ENCODE measurements at places on chromosomes 4 and X.
A peak's percentile ranks its signal among the peaks of the same experiment; 100 is the strongest.

DNA sequence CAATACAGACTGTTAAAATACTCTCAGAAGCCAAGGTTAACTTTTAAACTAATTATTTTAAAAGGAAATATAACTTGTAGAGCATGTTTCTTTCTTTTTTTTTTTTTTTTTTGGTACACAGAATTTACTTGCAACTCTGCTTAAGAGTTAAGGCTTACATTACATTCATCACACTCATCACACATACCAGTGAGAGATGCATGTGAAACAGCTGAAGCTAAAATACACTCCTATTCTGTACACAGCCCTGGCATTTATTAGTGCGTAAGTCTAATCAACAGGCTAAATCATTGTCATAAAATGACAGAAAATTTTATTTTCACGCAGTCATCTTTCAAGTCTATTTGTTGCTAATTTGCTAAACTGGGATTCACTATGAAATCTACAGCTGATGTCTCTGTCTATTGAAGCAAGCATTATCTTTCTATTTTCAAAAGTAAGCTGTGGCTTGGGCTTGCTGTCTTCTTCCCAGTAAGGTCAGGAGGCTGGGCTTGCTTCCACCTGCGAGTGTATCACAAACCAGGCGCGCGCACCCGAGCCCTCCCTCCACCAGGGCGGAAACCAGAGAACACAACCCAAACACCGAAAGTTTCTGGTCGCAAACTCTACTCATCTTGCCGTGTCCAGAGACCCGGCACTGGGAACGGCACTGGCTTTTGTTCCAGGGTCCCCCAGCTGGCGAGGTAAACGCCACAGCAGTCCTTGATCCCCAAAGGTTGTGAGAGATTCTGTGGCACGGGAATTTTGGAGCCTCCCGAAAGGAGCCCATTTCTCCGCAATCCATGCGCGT lies 3.9 kb downstream of the MAML3 start:
- DNase-seq, result peak; percentile 47

DNA sequence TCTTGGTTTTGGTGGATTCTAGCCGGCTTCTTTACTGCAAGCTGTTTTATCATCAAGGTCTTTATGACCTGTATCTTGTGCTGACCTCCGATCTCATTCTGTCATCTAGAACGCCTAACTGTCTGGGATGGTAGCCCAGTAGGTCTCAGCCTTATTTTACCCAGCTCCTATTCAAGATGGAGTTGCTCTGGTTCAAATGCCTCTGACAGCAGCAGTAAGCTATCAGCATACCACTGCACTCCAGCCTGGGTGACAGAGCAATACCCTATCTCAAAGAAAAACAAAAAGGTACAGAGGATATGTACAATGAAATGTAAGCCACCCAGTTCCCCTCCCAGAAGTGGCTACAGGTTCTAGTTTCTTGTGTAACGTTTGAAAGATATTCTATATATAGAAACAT lies 36.1 kb downstream of the HERC6 start:
- no peak for DNase-seq

- DNase-seq, result no peak
These were observed 265.2 kb upstream of the BOD1L1 start for GRCh38 chr4:13892739-13893105.

DNA sequence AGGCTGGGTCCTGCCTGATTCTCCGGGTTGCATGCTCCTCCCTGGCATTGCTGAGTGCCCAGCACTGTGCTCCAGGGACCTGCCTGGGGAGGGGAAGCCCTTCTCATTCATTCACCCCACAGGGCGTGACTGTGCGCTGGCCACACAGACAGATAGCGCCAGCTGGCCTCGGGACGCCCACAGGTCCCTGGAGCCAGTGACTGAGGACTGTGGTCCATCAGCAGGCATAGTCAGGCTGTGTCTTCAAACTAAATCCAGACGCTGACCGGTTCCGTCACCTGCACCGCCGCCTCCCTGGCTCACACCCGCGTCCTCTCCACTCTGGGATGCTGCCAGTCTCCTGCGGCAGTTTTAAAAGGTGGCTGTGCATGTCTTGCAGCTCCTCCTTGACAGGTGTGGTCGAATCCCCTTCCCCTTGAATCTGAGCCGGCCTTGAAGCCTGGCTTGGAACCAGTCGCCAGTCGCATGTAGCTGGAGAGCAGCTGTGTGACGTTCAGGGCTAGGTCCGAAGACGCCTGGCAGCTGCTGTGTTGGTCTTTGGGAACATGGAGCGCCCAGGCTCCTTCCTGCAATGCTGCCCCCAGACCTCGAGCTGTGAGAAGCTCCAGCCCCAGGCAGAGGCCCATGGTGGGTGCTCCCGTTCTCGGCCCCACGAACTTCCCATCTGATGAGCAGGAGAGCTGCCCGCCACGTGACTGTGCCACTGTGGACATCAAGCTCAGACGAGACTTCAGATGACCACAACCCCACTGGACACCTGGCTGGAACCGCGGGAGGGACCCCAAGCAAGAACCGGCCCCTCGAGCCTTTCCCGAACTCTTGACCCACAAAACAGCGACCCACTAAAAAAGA lies 94.1 kb downstream of the ADRA2C start:
- DNase-seq, result no peak
